ENCODE measurements at places on chromosomes 11 and 22.

DNA sequence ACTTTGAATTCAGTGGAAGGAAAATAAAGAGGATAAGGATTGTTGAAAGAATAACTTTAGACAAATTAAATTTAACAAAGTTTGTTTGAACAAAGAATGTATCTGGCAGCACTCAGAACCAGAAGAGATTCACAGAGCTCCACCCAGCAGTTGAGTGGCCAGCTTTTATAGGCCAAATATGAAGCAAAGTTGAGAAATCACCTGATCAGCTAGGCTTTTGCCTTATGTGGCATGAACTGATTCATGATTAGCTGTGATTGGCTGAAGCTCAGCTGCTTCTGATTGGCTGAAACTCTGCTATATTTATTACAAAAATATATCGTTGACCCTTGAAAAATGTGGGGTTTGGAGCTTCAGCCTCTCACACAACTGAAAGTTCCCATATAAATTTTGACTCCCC, 62.6 kb downstream of the PIWIL4 start:
- DNase-seq = no peak

- DNase-seq = no peak
Measured at GRCh38 chr11:68941324-68942094, 37.8 kb downstream of the IGHMBP2 start.

DNA sequence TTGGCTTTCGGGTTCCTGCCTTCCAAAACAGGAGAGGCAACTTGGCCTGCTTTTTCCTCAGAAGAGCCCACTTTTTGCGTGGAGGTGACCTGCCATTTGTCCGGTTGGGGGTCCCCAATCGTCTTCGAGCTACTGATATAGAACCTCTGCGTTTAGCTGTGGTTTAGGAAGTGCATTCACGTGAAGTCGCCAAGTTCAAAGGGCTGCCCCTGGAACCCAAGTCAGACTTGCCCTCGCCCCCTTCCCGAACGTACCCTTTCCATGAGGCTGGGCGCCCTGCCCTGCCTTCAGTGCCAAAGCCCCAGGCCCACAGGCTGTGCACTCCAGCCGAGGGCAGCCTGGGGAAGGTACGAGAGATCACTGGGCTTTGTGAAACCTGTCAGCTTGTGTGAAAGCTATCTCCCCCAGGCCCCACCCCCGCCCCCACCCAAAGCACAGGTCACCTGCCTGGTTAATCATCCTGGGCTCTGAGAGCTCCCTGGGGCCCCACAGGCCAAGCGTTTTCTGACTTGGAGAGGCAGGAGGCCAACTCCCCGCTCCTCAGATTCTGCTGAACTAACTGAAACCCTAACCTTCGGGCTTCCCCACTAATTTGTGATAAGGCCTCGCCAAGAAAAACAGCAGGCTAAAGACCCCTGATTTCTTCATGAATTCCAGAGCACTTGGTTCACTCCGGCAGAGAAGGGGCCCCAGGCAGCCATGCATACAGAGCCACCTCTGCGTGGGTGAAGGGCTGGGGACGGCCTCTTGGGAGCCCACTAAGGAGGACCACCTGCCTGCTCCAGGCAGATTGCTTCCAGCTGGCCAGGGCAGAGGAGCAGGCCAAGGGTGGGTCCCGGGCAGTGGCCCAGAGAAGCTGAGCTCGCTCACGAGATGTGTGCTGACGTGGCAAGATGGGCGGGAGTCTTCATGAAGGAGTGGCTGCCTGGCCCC, 25.8 kb upstream of the KCNQ1OT1 start:
- no peak for DNase-seq

DNA sequence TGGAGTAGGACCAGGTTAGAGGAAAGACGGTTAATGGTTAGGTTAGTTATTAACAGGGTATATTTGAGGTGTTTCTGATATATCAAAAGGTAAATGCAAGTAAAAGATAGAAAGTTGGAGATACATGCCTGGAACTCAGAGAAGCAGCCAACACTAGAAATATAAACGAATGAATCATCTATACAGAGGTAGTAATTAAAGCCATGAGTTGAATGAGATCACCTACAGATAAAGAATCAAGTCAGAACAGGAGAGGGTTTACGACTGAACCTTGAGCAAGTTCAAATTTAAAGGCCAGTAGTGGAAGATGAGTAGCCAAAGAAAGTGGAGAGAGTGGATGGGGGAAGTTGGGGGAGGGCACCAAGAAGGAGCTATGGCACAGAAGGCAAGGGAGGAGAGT, 73.9 kb downstream of the SPON1 start:
- no peak for DNase-seq

DNA sequence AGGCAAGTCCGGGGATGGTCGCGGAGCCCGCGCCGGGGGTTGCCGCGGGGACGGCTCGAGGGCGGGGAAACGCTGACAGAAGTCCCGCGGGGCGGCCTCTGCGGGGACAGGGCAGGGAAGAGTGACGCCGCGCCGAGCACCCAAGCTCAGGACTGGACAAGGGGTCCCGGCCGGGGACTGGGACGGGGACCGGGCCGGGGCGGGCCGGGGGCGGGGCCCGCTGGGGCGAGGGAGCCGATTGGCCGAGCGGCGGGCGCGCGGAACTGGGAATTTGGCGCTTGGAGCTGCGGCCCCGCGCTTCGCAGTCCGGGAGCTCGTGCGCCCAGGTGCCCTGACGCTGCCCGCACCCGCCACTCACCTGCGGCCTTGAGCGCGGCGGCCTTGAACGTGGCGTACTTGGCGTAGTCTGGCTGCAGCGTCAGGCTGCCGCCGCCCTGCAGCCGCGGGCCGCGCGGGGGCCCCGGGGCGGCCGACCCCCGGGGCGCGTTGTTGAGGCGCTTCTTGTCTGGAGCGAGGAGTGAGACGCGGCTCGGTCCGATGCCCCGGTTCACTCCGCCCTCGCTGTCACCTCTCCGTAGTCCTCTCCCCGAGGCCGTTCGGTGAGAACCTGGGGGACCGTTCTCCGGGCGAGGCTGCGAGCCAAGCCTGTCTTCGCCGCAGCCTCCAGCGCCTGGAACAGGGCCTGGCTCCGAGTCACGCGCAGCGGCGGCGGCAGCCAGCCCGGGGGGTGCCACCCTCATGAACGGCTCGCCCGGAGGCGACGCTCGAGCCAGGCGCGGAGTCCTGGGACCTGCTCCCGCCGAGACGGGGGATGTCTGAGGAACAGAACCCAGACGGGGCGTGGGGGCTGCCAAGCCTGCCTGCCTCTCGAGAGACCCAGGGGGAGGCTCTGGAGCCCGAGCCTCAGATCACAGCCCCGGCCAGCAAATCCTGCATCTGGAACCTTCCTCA, 4.5 kb downstream of the SHISA8 start:
- DNase-seq = no peak

DNA sequence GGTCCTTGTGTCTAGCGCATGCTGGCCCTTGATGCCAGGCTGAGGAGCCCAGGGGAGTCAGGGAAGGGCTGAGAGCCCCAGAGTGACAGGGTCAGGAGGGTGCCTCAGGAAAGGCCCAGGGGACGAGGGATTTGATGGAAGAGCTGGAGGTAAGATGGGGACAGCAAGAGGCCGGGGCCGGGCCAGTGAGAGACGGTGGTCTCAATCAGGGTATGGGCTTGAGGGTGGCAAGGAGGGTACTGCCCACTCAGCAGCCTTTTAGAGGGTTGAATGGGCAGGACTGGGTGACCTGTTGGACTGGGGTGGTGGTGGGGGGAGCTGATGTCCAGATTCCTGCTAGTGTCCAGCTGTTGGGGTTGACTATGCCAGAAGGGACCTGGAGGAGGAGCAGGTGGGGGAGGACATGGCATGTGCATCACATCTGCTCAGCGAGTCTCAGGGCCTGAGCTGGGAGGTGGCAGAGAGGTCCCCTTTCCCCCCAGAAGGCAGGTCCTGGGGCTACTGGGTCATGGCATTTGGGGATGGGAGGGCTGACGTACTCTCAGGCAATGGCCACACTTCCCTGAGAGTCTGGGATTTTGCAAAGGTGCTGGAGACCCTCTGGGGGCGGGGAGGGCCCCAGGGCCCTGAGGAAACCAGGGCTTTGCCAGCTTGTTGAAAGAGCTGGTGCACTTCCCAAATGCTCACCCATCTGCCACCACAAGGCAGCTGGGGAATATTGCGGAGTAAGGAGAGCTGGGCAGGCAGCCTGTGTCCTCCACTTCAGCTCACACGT, 18.4 kb downstream of the MYO7A start:
- DNase-seq = no peak

DNA sequence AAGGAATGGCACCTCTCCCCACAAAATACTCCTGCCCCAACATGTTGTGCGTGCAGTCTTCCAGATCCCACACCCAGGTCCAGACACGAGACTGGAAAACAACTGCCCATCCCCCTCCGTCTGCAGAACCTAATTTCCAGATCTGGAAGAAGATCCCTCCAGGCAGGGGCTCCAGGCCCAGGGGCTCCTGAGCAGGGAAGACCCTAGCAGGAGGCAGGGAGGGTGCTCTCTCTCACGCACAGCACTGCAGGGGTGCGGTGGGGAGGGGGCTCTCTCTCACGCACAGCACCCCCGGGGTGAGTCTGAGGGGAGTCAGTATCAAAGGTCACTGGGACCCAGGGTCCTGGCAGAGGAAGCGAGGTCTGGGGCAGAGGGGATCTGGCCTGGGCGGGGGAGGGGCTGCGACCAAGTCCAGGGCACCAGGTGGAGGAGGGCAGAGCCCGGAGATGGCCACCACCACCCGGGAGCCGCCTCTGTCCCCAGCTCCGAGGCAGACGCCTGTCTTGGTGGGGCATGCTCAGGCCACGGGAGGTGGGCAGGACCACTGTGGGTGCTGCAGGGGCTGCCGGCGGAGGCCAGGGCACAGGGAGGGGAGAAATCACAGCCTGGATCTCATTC, 1.7 kb downstream of the MLC1 start:
- DNase-seq = no peak

- DNase-seq = no peak
Measured at GRCh38 chr11:66157182-66157864, 87.3 kb downstream of the PACS1 start.

DNA sequence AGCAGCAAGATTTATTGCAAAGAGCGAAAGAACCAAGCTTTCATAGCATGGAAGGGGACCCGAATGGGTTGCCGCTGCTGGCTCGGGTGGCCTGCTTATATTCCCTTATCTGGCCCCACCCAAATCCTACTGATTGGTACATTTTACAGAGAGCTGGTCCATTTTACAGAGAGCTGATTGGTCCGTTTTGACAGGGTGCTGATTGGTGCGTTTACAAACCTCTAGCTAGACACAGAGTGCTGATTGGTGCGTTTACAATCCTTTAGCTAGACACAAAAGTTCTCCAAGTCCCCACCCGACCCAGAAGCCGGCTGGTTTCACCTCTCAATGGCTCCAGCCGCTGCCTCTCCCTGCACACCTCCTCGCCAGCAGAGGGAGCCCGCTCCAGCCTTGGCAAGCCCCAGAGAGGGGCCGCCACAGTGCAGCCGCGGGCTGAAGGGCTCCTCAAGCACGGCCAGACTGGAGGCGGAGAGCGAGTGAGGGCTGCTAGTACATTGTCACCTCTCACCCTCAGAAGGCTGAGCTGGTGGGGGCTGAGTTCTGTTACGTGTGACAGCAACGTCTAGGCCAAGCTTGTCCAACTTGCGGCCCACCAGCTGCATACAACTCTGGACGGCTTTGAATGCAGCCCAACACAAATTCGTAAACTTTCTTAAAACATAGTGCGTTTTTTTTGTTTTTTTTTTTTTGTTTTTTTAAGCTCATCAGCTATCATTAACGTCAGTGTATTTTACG, 8.7 kb downstream of the PTH start:
- DNase-seq = no peak

DNA sequence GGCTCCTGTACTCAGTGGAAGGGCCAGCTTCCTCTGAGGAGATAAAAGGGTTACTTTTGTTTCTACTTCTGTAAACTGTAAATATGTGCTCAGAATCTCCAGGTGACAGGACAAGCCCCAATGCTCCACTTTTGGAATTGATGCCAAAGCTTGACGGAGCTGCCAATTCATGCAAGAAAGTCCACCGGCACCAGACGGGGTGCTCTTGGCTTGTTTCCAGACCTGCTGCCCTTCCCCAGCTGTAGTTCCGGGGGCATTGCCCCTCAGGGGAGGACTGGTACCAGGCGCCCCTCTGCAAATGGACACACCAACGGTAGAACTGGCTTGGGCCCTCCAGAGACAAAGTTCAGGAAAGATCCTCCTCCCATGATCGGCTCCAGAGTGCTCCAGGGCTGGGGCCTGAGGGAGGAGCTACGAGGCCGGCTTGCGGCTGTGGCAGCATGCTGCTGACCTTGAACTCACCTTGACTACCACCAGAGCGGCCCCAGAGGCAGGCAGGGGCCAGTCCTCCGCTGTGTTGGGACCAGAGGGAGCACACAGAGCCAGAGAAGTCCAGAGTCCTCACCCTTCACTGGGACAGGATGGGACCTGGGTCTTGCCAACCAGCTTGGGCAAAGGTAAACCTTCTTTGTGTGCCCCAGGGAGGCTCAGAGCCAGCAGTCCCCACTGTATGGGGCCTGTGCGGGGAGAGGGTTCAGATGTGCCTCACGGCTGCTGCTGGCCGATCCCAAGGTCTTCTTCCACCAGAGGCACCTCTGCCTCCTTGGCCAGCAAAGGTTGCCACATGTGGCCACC, 17.8 kb upstream of the OAF start:
- no peak for DNase-seq

DNA sequence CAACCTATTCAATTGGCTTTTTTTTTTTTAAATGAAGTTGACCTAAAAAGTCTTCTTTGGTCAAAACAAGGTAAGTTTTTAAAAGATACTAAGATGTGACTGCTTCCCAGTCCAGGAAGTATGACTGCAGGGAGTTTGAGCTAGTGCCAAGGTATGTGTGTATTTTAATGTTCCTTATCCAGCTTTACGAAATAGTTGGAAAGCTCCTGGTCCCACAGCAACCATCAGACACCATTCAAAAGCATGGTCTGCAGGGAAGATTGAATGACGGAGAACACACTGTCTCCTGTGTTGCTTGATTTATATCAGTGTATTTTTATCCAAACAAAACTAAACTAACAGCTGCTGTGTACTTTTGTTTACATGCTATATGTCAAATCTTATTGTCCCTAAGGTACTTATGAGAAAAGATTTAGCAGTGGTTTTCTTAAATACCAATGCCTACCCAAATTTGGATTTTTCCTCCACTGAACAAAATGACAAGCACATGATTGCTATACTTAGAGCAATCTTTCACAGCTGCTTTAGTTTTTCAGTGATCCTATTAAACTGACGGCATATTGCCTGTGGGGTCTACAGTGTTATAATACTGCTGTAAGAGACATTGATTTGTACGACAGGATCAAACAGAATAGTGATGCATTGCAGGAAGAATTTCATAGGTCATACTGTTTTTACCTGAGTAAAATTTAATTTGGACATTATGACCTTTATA, 122.9 kb downstream of the DCDC1 start:
- no peak for DNase-seq

- no peak for DNase-seq
Measured at GRCh38 chr11:69470793-69471728, 10.4 kb upstream of the LINC01488 start.

DNA sequence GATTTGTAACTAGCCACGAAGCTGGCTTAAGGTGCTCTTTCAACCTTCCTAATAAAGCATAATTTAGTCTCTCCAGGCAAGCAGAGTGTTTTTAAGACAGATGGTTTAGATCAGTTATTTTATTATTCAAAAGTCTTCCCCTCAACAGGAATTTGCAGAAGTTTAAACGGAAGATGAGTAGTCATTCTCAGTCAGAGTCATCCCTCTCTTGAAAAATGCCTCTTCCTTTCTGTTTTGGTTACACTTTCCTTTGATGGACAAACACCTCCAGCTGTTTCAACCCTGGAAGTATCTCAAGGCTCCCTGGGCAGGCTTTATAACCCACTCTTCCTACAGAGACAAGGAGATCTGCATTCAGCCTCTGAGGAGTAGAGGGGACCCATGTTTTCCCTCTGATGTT, 60.3 kb upstream of the POU2AF2 start:
- DNase-seq = no peak
